ENCODE measurements at places on chromosomes 12 and 14. TPM values are rescaled to one million over a fixed set of nuclear protein-coding genes. Genes with fewer than 3 reads are reported as not detected.

The NFE2 gene
- not detected for total RNA-seq

The RFLNA gene
- total RNA-seq: not detected

The C12orf54 gene
- total RNA-seq: not detected

The NAV3 gene
- total RNA-seq: not detected

The ANO2 gene
- not detected for total RNA-seq

DNA sequence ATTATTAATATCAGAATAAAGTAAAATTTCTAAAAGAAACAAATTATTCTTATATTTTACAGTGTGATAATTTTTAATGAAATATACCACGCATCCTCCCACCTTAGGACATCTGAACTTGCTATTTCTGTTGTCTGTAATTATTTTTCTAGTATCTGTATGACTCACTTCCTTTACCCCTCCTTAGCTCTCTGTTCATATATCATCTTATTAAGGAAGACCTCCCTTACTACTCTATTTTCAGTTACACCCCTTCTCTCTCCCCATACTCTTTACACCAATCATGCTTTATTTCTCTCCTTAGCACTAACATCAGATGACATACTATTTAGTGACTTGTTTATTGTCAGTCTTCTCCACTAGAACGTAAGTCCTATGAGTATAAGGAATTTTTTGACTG is 34.2 kb upstream of the C12orf50 start:
- no peak for DNase-seq

GRCh38 chr12:88307961-88308360 is 165.9 kb downstream of the TMTC3 start:
- no peak for DNase-seq

All from activated CD4-positive, alpha-beta T cell treated with anti-CD3 and anti-CD28 coated beads for 36 hours (primary cell).